Activated CD4-positive, alpha-beta T cell treated with anti-CD3 and anti-CD28 coated beads for 36 hours (primary cell): ENCODE measurements at places on chromosomes 12 and 14. TPM values are rescaled to one million over a fixed set of nuclear protein-coding genes. Genes with fewer than 3 reads are reported as not detected.
A peak's percentile ranks its signal among the peaks of the same experiment; 100 is the strongest.

Gene ADAM21
- 0.11 TPM for total RNA-seq

DNA sequence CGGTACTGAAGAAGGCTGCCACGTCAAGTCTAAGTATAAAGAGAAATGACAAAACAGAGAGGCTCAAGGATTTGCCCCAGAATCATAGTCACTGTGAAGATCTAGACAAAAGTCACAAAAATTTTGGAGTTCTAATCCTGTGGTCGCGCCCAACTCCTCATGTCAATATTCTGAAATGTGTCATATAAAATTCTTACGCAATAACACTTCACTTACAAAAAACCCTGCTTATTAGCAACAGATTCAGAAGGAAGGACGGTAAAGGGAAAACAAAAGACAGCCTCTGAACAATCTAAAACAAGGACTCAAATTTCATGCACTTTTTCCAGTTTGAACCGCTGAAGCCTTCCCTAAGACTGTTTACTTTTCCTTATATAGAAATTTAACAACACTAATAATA, 94.7 kb downstream of the TSPAN8 start:
- DNase-seq, result no peak

Gene ABCD2
- 2.3 TPM for total RNA-seq

DNA sequence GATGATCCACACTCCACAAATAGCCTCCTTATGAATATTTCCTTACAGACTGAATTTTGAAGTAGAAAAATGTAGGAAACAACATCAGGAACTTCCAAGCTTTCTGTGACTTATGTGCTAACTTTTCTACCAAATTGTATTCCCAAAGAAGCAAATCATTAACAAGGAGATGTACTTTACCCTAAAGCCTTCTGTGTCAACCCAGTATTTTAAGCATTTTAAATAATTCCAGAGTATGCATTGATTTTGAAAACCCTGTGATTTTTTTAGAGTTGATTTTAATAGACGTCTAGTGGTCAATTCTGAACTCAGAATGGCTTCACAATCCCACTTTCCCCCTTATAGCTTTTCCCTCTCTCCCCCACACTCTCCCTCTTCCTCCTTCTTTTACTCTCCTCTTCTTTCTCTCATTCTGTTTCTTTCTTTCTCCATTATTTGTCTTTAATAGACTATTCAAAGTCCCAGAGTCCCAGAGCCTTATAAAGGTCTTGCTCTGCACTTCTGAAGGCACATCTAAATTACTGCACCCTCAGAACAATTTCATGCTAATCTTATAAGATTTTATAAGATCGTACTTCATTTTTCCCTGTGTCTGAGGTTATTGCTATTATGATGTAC, 10.1 kb upstream of the MYF6 start:
- no peak for DNase-seq

DNA sequence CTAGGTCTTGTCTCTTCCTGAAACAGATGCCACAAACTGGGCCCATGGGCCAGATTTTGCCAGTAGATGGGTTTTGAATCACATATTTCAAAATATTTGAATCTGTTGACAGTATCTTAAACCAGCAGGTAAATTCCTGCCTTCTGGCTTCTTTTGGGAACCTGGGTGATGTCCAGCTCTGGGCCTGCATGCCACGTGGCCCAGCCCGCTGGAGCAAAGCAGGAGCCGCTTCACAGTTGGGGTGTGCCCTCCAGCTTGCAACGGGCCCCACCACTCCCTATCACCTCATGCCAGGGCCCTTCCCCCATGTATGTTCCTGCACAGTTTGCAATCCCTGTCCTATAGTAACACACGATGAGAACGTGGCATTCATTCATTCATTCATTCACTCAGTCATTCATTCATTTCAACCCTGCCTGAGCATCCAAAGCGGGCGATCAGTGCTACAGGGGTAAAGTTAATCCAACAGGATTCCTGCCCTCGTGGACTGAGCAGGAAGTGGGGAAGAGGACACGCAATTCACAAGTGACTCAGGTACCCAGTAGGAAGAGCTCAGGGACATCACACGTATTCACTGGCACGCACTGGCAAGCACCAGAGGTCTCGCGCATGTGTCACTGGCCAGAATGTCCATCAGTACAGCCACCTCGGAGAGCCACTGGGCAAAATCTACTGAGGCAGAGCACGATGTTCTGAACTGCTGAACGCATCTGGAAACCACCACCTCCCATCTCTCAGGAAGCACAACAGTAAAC, 27.8 kb downstream of the SCARB1 start:
- DNase-seq, result no peak

DNA sequence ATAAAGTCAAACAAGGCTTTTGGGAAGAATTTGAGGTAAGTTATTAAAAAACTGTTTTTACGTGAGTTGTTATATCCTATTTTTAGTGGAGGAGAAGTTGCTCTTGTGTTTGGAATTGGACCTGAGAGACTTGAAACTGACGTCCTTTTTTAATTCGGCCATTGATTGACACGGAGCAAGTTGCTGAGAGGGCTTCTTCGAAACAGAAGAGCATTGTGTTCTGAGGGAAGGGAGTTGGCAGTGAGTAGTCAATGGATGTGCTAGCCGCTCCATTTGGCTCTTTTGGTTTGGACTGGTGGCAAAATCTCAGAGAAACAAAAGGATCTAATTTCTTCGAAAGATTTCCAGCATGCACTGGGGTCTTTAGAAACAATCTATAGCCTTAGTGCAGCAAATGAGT, 37.3 kb downstream of the PTPN11 start:
- no peak for DNase-seq

Gene PA2G4
- 446 TPM for total RNA-seq

DNA sequence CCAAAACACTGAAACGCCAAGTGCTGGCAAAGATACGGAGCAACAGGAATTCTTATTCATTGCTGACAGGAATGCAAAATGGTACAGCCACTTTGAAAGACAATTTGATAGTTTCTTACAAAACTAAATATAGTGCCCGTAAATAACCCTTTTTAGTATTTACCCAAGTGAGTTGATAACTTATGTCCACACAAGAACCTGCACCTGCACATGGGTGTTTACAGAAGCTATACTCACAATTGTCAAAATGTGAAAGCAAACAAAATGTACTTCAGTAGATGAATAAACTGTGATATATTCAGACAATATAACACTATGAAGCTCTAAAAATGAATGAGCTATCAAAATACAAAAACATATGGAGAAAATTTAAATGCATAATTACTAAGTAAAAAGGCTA, 86.6 kb downstream of the ATXN7L3B start:
- DNase-seq, result no peak

Gene DPF3
- total RNA-seq, result 0.25 TPM

GRCh38 chr12:93848523-93849101, 171.4 kb downstream of the CRADD start:
- no peak for DNase-seq

DNA sequence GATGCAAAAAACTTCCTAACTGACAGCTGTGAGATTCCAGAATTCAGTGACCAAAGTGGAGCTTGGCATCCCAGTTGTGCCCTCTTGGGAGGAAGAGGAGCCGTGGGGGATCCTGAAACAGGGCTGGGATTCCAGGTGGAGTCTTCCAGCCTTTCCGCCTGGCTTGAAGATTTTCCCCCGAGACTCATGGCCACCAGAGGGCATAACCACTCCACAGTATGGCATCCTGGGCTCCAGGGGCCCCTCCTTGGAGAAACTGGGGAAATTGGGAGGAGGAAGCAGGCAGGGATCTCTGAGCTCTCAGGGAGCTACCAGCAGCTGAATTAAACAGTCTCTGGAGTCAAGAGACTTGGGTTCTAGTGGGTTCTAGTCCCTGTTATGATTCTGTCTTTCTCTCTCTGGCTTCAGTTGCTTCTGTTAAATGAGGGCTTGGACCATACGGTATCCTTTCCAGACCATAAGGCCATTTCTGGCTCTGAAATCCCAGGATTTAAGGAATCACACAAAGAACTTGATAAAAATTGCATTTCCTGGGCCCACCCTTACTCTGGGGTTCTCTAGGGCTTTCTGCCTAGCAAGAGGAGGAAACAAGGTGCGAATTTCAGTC, 2.6 kb upstream of the TAMALIN start:
- DNase-seq, result peak; percentile 43

Gene CD163
- total RNA-seq, result not detected

DNA sequence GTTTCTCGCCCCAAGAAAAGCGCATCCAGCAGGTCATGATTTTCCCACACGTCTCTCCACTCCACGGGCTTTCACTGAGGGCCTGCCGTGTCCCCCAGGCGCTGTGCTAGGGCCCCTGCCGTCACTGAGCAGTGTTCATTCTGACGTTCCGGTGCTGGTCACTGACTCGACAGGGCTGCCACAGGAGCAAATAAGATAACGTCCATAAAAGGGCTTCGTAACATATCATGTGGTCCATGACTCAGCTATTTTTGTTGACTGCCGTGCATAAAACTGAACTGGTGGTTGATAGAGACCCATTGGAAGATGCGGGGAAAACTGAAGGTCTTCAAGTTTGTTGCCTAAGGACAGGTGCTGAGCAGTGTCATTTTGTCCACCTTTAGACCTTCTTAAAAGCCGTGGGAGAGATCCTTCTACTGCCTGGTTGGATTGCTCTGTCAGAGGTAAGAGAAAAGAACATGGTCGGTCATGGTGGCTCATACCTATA, 46.3 kb downstream of the ADGRD1 start:
- DNase-seq, result no peak

- DNase-seq, result peak; percentile 86
Observed at GRCh38 chr12:14417715-14418114, 52.2 kb downstream of the ATF7IP start.

DNA sequence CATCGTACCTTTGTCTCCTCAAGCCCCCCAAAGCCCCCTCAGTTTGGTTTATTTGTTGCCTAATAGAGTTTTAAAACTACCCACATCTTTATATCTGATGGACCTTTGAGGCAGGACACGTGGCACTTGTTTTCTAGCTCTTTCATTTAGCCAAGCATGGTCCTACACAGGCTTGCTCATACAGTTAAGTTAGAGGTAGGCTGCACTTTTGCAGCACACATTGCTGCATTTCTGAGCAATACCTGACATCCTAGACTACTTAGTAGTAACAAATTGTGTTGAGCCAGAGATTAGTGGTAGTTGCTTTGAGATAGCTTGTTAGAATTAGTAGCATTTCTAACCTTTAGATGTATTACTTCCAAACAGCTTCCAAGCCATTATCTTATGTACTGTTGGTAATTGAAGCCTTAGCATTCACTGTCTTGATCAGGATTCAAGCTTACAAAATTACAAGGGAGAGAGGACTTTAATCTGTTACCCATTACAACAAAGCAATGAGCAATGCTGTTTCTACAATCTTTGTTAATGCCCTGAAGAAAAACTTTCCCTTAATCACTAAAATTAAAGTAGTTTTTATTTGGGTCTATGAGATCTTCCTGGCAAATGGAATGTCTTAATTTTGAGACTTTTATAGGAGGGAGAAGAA, 96.6 kb downstream of the WNK1 start:
- DNase-seq, result no peak
